Activated naive CD4-positive, alpha-beta T cell treated with Interleukin-2 at 50 U/mL for 16 hours (primary cell): ENCODE measurements at places on chromosomes 2 and 18.

DNA sequence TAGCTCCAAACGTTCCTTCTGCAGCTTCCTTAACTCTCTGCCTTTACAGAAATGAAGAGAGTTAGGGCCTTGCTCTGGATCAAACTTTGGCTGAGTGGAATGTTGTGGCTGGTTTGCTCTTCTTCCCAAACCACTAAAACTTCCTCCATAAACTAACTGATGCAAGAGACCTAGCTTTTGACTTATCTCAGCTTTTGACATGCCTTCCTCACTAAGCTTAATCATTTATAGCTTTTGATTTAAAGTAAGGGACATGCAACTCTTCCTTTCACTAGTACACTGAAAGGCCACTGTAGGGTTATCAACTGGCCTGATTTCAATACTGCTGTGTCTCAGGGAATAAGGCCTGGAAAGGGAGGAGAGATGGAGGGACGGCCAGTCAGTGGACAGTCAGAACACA is 8.3 kb downstream of the PXDN start:
- DNase-seq, result no peak

DNA sequence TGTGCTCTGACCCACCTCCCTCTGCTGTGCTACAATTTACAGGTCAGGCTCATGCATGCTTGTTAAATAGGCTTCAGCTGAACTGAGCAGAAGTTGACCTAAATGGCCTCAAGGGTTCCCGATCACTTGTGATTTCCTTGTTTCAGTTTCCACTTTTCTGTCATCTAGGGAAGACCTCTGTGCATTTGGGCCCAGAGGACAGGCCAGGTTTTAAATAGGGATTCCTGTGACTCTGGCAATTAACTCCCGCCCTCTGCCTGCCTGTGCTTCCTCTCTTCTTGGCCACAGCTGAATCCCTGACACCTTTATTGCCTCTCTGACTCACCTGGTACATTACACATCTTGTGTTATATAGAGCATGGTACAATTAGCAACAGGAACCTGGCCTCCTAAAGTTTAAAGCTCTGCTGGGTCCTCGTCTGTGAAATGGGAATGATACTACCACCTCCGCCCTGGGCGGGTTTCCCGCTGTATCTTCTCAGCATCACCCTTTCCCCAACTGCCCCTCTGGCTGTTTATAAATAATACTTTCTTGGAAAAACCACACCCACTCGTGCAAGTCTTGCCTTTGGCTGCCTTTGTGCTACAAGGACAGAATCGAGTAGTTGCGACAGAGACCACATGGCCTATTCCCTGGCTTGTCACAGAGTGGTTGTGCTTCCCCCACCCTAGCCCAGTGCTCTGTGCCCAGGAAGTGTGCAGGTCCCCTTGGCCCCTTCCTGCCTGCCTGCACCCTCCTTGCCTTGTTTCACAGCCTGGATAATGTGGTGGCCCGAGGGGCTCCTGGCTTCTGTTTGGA is 7.9 kb downstream of the CABLES1 start:
- DNase-seq, result no peak

DNA sequence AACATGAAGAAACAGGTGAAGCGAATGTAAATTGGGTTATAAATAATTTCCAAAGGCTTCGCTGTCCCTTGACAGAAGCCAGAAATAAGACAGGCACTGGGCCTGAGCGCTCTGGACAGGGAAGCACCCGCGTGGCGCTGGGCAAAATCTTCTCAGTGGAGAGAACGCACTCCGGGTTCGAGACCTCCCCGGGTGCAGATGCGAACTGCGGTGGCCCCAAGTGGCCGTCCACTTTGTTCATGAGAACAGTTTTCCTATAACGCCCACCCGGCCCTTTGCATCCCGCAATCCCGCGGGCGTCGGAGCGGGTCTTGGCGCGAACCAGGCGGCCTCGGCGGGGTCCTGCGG is 651 bp upstream of the DPYSL5 start:
- DNase-seq, result peak; percentile 6

DNA sequence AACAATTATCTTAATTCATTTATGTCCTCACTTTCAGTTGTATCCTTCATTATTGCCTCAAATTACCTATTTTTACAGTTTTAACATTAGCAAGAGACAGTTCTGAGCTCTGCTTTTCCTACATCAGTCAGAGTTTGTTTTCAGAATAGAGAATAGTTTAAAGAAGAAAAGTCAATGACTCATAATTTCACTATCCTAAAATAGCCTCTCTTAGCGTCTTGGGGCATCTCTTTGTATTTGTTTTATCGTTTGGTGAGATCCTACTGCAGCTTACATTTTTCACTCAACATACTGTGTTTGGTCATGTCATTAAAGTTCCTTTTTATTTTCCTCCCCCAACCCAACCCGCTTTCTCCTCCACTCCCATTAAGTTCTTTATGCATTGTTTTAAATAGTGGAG is 3.8 kb downstream of the SEC11C start:
- DNase-seq, result no peak

GRCh38 chr2:69796174-69796573 is 33.3 kb upstream of the GMCL1 start:
- DNase-seq, result no peak

- DNase-seq, result no peak
These were observed 280.9 kb downstream of the PTPRM start for GRCh38 chr18:7848054-7848412.

- no peak for DNase-seq
These were observed 105.0 kb downstream of the HIBCH start for GRCh38 chr2:190214426-190215194.

- no peak for DNase-seq
These were observed 98.0 kb upstream of the ITGA6 start for GRCh38 chr2:172329416-172329773.
